ENCODE measurements at places on chromosomes 11 and 22.

GRCh38 chr11:34501500-34501899 is 12.1 kb downstream of the ELF5 start:
- DNase-seq, result no peak

- no peak for DNase-seq
Measured at GRCh38 chr11:68893282-68893681, 10.3 kb downstream of the MRPL21 start.

GRCh38 chr11:125001079-125001778 is 47.2 kb downstream of the CCDC15 start:
- DNase-seq, result no peak

- no peak for DNase-seq
Measured at GRCh38 chr11:6336293-6336692, 16.0 kb upstream of the CAVIN3 start.

- no peak for DNase-seq
Measured at GRCh38 chr11:116777056-116777455, 4.3 kb upstream of the BUD13 start.

- no peak for DNase-seq
Measured at GRCh38 chr11:82043316-82043715, 690.3 kb downstream of the FAM181B start.

DNA sequence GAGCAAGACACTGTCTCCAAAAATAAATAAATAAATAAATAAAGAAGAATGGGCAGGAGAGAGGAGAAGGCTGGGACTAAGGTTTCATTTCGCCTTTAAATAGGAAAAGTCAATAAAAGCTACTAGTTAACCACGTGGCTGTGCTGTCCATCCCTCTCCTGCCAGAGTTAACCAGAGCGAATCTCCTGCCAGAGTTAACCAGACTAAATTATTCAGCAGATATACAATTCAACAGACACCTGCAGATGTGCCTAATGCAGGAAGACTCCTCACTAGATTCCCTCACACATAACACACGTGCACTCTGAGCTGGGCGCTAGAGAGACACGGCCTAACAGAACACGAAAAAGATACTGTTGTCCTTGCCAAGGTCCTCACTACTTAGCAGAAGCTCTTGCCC is 156.1 kb downstream of the IGLL1 start:
- no peak for DNase-seq

GRCh38 chr11:66981976-66982578 is 7.0 kb downstream of the C11orf86 start:
- no peak for DNase-seq

DNA sequence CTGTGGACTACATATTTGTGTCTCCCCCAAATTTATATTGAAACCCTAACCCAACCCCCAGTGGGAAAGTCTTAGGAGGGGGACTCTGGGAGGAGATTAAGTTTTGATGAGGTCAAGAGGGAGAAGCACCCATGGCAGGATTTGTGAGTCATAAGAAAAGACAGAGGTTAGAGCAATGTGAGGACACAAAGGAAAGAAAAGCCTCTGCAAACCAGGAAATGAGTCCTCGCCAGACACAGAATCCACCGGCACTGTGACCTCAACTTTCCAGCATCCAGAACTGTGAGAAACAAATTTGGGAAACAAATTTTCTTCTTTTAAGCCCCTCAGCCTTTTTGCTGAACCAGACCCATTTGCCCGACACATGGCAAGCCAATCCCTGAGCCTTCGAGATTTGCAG is 397.0 kb downstream of the NTM start:
- DNase-seq, result no peak

GRCh38 chr11:113179181-113179704 is 135.1 kb upstream of the TTC12 start:
- no peak for DNase-seq

GRCh38 chr11:12152321-12152720 is 41.9 kb downstream of the MICAL2 start:
- DNase-seq, result no peak

- no peak for DNase-seq
Measured at GRCh38 chr11:111886844-111887243, 7.5 kb downstream of the CFAP68 start.

DNA sequence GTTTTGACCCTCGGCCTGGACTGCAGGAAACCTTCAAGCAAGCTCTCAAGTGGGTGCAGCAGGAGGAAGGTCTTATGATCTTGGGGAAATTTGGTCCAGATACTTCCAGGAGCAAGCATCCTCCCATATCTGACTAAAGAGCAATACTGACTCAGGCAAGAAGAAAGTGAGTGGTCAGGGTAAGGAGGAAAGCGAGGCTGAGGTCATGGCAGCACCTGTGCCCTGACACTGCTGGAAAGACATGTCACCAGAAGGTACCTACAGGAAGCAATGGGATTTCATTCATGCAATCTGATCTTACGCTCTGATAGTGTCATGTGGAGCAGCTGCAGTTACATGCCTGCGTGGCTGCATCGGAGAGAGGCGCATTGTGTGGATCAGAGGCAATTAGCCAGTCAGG is 6.5 kb upstream of the TOP3B start:
- DNase-seq, result no peak

DNA sequence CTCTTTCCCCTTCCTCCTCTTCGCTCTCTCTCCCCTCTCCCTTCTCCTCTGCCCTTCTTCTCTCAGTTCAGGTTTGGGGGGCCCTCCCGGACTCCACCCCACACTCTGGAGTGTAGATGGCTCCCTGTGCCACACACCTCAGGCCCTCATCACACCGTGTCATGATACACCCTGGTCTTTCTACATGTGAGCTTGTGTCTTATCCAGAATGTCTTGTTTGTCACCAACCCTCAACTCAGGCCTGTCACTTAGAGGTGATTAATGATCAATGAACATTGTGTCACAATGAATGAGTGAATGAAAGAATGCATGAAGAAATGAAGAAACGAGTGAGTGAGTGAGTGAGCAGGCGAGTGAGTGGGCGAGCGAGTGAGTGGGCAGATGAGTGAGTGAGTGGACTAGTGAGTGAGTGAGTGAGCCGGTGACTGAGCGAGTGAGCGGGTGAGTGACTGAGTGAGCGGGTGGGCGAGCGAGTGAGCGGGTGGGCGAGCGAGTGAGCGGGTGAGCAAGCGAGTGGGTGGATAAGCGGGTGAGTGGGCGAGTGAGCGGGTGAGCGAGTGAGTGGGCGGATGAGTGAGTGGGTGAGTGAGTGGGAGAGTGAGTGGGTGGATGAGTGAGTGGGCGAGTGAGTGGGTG is 33.8 kb downstream of the CAPN1 start:
- no peak for DNase-seq

GRCh38 chr11:63017306-63017974 is 1.8 kb upstream of the SLC22A8 start:
- DNase-seq, result no peak

GRCh38 chr11:7630002-7630401 is 43.3 kb downstream of the CYB5R2 start:
- DNase-seq, result no peak

- DNase-seq, result no peak
Measured at GRCh38 chr22:24422102-24422665, 5.2 kb upstream of the ADORA2A start.

GRCh38 chr11:5366856-5367255 is 15.5 kb downstream of the OR51B6 start:
- no peak for DNase-seq

- no peak for DNase-seq
Measured at GRCh38 chr11:95568281-95568680, 221.3 kb downstream of the FAM76B start.

DNA sequence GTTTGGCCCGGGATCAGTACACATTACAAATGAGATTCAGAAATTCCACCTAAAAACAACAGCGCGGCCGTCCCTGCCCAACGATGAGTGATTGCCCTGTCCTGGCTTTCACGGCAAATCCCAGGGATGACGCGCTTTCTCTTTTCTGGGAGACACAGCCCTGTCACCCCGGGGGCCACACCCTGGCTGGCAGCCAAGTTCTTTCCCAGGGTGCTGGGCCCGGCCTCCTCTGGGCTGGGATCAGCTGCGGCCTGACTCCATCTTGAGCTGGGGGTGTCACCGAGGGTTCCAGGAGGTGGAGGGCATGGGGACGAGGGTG is 82.7 kb downstream of the FBLN1 start:
- no peak for DNase-seq

GRCh38 chr11:30605036-30605605 is 19.0 kb upstream of the MPPED2 start:
- DNase-seq, result no peak

DNA sequence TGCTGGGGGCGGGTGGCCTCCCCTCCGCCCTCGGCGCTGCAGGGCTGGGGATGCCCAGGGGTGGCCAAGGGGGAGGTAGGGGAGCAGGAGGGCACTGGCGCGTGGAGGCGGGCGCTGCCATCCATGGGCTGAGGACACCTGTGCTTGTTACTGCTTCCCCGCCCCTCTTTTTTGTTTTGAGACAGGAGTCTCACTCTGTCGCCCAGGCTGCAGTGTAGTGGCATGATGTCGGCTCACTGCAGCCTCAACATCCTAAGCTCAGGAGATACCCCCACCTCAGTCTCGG is 683 bp upstream of the FADS3 start:
- DNase-seq, result no peak

DNA sequence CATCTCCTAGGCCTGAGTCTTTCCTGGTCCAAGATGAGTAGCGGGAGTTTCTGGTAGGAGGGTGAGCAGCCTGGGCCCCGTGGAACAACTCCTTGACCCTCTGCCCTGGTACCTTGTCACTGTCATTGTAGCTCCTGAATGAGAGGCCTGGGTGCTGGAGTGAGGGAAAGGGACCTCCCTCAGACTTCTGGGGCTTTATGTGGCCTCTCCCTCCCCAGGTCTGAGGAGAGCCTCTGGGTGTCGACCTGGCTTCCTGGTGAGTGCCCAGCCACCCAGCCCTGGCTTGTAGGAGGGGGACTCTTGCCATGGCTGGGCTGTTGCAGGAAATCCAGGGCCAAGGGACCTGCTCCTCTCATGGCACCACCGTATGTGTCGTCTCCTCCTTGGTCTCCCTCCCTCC is 3.9 kb downstream of the P2RY2 start:
- no peak for DNase-seq

DNA sequence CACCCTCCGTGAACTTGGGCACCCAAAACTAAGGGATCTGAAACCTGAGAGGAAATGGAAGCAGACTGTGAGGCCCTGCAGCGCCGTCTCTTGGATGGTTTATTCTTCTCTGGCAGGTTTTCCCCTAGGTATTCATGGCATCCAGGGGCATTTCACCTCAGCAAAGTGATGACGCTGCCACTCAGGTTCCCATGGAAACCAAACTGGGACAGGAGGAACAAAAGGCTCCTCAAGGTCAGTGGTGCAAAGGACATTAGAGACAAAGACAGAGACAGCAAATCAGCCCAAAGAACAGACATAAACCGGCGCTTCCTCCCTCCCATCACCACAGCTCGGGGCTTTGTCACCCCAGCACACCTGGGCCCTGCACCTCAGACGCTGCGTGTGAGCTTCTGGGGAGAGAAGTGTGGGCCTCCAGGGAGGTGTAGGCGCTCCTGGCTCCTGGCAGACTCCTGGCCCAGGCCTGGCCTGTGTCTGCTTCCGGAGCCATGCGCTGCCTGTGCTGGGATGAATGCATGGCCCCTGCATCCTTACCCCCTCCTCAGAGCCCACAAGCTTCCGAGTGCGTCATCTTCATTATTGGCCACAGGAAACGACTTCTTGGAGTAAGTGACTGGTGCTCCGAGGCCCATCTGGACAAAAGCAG is 5.9 kb downstream of the TP53AIP1 start:
- no peak for DNase-seq

GRCh38 chr11:128196235-128196634 is 391.1 kb downstream of the ETS1 start:
- no peak for DNase-seq

DNA sequence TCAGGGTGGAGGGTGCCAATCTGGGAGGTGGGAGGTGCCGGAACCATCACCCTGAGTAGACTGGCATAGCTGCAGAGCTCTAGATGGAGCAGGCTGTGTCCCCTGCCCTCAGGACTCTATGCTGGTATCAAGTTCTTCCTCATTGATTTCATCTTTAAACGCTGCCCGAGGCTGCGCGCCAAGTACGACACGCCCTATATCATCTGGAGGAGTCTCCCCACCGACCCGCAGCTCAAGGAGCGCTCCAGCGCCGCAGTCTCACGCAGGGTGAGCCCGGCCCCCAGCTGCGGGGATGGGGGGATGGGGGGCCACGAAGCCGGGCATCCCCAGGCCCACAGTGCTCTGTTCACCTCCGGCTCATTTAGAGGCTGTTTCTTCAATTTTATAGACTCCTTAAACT is 52.5 kb downstream of the GRAMD4 start:
- DNase-seq, result no peak
